ENCODE measurements at places on chromosomes 5 and 9.

DNA sequence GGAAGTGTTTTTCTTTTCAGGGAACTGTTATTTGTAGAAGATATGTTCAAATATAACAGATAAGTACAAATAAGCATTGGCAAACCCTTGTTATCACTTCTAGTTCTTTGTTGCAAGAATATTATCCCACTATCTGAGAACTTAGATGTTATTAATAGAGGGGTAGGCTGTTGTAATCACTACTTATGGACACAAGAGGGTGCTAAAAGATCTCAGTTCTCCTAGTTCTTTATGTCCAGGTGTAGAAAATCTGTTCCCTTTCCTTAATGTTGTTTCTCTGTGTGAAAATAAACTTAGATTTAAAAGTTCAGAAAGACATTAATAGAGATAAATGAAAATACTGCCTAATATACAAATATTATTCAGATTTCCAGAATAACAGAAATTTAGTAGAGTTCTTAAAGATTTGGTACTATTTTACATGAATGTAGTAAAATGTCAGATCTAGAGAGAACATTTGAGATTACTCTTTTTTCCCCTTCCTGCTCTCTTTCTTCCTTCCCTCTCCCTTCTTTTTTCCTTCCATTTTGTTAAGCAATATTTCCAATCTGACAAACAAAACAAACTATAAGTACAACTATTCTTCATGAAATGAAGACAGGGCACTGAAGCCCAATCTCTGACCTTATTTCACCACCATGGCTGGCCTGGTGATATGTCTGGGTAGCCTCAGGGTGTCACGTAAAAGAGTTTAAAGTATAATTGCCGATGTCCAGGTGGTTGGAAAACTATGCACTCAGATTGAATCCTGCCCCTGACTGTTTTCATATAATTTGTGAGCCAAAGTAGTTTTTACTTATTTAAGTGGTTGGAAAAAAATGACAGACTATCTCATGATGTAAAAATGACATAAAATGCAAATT, 43.6 kb upstream of the C5orf46 start:
- DNase-seq: no peak

- DNase-seq: no peak
Observed at GRCh38 chr5:9347541-9348295, 198.2 kb downstream of the SEMA5A start.

DNA sequence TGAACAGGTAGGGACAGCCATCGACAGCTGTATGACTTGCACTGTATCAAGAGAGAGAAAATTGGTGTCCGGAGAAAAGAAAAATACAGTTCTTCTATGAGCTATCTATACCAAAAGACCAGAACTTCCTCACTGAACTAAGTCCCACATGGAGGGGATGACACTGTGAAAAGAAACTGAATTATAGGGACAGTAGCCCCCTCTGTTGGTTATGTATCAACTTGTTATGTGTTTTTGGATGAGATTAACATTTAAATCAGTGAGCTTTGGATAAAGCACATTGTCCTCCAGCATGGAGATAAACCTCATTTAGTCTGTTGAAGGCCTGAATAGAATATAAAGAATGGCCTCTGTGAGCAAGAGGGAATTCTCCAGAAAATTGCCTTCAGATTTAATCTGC, 176.6 kb upstream of the SH3GL2 start:
- no peak for DNase-seq

GRCh38 chr5:164998142-164998541, 1492.7 kb downstream of the MAT2B start:
- no peak for DNase-seq

DNA sequence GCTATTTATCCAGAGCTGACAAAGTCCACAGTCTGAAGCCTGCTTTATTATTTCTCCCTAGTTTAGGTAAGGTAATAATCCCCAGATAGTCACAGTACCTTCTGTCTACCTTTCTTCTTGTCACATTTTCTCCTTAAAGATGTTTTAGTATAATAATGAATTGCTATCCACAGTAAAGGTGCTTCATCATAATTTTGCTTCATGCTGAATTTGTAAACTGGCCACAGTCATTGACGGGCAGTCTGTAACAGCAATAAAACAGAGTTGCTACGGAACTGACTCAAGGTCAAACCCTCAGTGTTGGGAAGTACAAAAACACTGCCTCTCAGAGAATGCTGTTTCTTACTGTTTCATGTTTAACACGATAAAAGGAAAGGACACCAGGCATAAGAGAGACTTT, 195.7 kb downstream of the ZNF608 start:
- no peak for DNase-seq

DNA sequence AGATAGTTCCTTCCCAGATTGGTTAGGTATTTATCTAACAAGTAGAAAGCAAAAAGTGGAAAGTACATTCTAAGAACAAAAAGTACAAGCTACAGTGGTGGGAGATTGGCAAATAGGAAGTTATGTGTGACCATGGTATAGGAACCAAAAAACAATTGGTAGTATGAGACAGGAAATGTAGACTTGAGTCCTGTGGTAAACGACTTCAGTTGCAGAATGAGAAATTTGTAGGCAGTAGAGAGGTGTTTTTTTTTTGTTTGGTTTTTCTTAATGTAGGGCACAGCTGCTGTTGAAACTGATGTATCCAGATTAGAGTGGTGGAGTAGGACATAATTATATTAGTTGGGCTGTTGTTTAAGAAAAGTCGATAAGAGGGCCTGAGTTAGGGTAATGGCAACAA, 72.0 kb downstream of the CCNH start:
- no peak for DNase-seq

- DNase-seq: no peak
Observed at GRCh38 chr9:35960039-35960655, 2.2 kb upstream of the OR2S2 start.

DNA sequence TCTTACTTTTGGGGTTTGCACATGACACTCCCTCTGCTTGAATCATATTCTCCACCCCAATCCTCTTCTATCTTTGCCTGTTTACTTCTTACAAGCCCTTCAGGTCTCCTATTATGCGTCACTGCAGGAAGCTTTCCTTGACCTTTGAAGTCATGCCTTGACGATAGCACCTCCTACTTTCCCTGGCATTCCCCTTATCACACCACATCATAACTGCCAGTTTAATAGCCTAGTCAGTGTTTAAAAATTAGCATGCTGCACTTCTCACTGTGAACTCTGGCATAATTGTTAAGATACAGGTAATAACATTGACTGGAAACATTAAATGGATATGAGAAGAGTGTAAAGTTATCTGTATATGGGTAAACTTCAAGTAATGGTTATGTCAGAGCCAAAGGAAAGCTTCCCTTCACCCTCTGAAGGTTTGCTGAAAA, 37.1 kb upstream of the CEP120 start:
- DNase-seq: no peak

- DNase-seq: no peak
Observed at GRCh38 chr5:96172436-96172835, 210.8 kb upstream of the ELL2 start.

GRCh38 chr9:13900449-13900848, 413.5 kb downstream of the NFIB start:
- no peak for DNase-seq

Measured in tibial nerve (tissue), 4 donors.